ENCODE measurements at places on chromosomes 1 and 21. TPM values are rescaled to one million over a fixed set of nuclear protein-coding genes. Genes with fewer than 3 reads are reported as not detected.

- no peak for DNase-seq
These were observed 25.4 kb downstream of the ECE1 start for GRCh38 chr1:21264898-21265297.

DNA sequence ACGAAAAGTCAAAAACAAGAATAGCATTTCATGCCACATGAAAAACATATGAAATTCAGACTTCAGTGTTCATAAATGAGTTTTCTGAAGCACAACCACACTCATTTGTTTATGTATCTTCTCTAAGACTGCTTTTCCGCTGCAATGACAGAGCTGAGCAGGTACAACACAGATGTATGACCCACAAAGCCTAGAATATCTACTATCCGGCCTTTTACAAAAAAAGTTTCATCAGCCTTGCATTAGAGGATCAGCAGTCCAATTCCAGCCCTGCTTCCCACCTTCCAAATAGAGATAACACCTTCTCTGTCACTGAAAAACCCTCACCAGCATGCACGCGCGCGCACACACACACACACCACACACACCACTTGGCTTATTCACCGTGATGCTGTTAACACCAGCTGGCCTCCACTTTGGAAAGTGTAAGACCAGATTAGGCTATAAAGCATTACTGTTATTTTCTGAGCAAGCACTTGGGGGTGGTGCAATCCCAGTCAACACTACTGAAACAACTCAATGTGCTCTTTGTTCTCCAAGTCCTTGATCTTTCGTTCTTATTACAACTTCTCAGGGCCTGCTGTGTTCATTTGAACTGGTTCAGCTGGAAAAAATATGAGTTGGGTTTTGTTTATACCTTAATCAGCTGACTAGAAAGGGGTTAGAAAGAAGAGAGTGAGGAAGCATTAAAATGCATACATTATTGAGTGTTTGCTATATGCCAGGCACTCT is 90.0 kb downstream of the GLUL start:
- DNase-seq, result no peak

CHIT1 gene
- not detected for total RNA-seq

SLAMF7 gene
- not detected for total RNA-seq

DNA sequence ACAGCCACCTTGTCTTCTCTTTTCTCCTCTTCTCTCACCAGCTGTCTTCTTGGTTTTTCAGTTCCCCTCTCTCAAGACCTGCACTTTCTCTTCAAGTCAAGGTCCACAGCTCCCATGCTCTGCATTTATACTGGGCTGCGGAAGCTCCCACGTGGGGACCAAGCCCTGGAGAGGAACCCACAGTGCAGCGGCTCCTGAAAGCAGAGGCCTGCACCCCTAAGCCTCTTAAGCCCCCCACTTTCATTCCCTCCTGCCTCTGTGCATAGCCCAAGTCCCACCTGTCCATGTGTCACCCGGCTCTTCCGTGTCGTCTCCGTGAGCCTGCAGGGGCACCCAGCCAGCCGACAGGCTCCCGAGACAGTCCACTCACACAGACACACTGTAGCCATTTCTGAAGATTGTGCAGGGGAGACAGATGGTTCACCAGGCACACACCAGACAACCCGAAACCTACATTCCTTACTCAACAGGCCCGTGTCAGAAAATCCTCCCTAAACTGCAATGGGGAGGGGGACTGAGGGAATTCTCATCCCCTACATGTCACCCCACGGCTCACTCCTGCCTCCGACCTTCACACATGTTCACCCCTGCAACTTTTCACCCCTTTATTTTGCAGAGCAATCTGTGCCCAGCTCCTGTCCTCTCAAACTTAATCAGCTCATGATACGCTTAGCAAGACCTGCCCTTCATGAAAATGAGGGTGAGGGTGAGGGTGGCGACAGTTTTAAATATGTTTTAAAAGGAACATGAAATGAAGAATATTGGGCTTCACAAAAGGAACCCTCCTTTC is 6.3 kb downstream of the MX2 start:
- DNase-seq, result no peak

GRCh38 chr1:85579622-85580021 is 939 bp upstream of the CCN1 start:
- DNase-seq, result no peak

DNA sequence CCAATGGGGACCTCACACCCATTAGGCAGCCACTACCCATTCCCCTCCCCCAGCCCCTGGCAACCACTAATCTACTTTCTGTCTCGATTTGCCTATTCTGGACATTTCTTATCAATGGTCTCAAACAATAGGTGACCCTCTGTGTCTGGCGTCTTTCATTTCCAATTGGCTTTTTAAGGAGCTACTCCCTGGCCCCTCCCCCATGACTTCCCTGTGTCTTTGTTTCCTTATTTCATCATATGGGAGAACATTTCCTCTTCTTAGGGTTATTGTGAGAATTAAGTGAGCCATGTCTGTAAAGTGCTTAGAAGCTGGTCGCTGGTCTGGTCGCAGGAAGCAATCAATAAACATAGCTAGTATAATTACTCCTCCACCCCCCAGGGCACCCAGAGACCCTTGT is 80.9 kb downstream of the SPSB1 start:
- no peak for DNase-seq

- no peak for DNase-seq
These were observed 5.1 kb upstream of the MED18 start for GRCh38 chr1:28323720-28324119.

- DNase-seq, result no peak
These were observed 97.7 kb upstream of the IRF2BP2 start for GRCh38 chr1:234707641-234708040.

CATSPERE gene
- 0.44 TPM for total RNA-seq

- DNase-seq, result no peak
These were observed 12.4 kb downstream of the HNRNPR start for GRCh38 chr1:23331713-23332112.

LGALS8 gene
- 29.9 TPM for total RNA-seq

DNA sequence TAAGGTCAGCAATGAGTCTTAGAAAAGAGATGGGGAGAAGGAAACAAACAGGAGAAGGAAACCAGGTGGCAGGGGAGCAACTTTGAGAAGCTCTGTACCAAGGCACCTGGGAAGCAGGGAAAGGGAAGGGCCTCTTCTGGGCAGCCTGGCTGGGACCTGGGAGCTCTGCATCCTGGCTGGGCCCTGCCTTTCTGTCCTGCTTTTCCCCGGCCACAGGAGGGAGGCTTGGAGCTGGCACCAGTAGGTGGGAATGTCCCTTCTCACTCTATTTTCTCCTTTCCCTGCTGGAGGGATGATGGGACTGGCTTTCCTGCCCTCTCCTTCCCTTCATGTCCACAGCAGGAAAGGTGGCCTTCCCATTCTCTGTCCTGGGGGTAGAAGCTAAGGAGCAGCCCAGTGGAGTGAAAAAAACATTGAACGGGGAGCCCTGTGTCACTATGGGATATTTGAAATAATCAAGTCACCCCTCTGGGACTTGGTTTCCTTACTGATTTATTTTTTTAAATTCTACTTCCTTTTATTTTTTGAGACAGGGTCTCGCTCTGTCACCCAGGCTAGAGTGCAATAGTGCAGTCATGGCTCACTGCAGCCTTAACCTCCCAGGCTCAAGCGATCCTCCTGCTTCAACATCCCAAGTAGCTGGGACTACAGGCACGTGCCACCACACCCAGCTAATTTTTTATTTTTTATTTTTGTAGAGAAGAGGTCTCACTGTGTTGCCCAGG is 5.1 kb upstream of the NES start:
- DNase-seq, result no peak

DNA sequence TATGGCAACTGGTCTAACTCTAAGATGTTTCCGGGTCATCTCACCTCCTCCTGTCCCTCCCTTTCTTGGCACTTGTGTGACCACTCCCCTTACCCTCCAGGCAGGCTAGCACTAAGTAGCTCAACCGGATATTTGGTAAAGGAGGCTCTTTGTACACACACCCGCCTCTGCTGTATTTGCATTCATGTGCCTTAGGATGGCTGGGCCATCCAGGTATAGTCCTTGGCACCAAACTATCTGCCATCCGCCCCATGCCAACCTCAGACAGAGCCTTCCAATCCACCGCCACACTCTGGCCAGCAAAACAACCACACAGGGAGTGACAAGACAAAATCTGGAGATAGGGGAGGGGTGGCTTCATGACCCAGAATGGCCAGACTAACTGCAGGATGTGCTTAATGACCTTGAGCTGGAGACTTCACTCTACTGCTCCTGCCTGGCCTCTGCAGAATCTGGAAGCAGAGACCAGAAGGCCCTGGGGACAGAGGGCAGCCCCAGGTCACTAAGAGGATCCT is 59.5 kb downstream of the CDK18 start:
- no peak for DNase-seq

- DNase-seq, result no peak
These were observed 36.5 kb downstream of the GPSM2 start for GRCh38 chr1:108913105-108913948.

HSPG2 gene
- total RNA-seq, result 103 TPM

- DNase-seq, result no peak
These were observed 135.4 kb downstream of the DMRTB1 start for GRCh38 chr1:53594391-53595180.

DNA sequence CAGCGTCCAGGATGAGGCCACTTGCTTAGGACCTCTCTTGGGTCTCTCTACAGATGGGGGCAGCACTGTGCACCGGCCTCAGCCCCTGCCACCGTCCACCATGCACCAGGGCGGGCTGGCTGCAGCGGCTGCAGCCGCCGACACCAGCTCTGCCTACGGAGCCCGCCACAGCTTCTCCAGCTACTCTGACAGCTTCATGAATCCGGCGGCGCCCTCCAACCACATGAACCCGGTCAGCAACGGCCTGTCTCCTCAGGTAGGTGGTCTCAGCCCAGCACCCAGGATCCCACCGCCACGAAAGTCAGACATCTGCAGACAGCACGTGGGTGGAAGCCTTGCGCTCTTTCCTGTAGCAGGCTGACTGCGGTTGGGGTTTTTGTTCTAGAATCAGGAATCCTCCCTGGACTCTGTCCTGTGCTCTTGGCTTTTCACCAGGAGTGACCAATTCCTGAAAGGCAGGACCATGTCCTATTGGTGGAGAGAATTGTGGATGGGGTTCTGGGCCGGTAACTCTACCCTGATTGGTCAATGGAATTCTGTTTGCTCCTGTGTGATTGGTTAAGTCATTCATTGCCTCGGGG is 72.5 kb downstream of the PAX7 start:
- no peak for DNase-seq

GRCh38 chr1:162351246-162351842 is 25.3 kb downstream of the SPATA46 start:
- DNase-seq, result no peak

GRCh38 chr1:46613661-46614603 is 2.7 kb downstream of the MOB3C start:
- DNase-seq, result peak; percentile 44

DNA sequence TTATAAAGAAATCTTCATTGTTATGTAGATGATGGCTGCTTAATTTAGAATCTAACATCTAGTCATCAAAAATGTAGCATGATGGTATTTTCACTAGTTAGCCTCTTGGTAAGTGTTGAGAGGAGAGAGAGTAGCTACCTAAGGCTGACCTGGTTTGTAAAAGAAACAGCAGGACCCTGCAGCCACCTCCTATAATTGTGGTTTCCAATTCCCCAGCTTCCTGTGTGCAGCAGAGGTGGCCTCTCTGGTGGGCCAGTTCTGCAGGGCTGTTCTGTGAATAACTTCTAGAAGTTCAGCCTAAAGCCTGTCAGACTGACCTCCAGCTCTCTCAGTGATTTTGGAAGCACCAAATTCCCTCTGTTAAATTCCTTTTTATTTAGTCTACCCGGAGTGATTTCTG is 246.4 kb upstream of the LRRC7 start:
- DNase-seq, result no peak

GRCh38 chr1:236762410-236762809 is 32.7 kb upstream of the MTR start:
- no peak for DNase-seq

- no peak for DNase-seq
These were observed 36.9 kb upstream of the HHAT start for GRCh38 chr1:210291786-210292230.

DNA sequence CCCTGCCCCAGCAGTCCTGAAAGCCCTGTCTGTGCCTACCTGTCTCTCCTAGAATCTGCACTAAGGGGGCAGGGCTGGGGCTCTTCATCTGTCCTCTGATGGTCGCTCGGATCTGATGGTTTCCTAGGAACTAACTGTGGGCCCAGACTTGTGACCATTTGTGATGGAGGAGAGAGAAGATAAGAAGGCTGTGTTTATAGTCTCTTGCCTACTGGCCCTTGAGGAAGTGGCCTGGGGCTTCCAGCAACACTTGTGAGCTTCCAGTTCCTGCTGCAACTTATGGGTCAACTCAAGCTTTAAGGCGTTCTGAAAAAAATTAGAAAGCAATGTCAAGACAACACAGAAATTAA is 53.2 kb upstream of the SYNC start:
- no peak for DNase-seq

- DNase-seq, result peak; percentile 9
These were observed 796 bp upstream of the TDRKH start for GRCh38 chr1:151790940-151791651.

ADGRL4 gene
- total RNA-seq, result 0.75 TPM

- no peak for DNase-seq
These were observed 3.7 kb upstream of the CDC14A start for GRCh38 chr1:100348549-100349144.
